ENCODE measurements at places on chromosomes 2 and 18.

DNA sequence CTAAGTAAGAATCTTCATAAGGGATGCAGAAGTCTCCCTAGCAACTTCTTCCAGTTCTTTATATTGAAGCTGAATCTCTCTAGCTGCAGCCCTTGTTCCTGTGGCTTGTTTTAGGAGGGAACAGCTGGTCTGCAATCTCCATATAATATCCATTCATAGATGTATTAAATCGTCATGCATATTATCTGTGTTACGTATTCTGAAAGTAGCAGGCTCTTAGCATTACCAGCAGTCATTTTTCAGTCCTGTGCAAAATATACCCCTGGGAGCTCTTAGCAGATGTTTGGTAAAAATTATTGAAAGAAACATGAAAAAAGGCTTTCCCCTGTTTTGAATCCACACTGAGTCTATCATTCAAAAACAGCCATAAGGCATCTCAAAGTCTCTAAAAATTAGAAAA, 385.3 kb downstream of the IRS1 start:
- DNase-seq, result no peak

DNA sequence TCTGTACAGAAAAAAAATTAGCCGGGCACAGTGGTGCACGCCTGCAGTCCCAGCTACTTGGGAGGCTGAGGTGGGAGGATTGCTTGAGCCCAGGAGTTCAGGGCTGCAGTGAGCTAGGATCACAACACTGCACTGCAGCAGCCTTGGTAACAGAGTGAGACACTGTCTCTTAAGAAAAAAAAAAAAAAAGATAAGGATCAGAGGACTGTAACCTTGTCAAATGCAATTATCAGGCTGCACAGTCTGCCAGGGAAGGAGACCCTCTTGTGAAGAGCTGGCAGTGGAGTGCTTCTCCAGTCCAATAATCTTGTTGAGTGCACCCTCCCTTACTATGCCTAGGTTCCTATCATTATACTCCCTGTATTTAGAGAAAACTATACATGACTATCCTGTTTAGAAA, 330.7 kb downstream of the PDE11A start:
- no peak for DNase-seq

- no peak for DNase-seq
Observed at GRCh38 chr2:181411105-181411849, 45.9 kb upstream of the ITGA4 start.

- no peak for DNase-seq
Observed at GRCh38 chr18:29063346-29063745, 886.4 kb upstream of the CDH2 start.

DNA sequence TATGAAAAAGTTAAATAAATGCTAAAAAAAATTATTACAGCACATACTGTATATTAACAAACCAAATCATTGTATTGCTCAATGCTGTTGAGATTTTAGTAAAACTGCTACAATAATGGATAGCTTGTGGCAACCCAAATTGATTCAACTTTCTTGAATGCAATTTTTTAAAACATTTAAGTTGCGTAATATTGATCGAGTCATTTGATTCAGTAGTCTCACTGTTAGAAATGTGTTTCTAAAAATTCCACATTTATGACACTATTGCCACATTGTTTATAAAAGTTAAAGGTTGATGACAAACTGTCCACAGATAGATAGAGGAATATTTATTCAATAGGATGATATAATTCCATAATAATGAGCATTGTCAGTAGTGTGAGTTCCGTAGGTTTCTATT, 640.7 kb upstream of the CRIM1 start:
- no peak for DNase-seq
